ENCODE measurements at places on chromosomes 12 and 14.

DNA sequence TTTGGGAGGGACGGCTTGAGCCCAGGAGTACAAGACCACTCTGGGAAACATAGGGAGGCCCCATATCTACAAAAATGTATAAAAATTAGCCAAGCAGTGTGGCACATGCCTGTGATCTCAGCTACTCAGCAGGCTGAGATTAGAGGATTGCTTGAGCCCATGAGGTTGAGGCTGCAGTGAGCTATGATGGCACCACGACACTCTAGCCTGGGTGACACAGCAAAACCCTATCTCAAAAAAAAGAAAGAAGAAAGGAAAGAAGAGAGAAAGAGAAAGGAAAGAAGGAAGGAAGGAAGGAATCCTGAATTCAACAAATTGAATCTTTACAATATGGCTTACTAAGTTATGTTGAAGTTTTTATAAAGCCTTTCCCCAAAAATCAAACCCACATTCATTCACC is 2.1 kb downstream of the KIF21A start:
- DNase-seq: no peak

- DNase-seq: no peak
Measured at GRCh38 chr12:126506426-126507182, 1441.4 kb downstream of the AACS start.

GRCh38 chr12:5232826-5233500 is 189.3 kb downstream of the KCNA5 start:
- no peak for DNase-seq

- DNase-seq: no peak
Measured at GRCh38 chr14:100653409-100653808, 66.2 kb upstream of the BEGAIN start.

DNA sequence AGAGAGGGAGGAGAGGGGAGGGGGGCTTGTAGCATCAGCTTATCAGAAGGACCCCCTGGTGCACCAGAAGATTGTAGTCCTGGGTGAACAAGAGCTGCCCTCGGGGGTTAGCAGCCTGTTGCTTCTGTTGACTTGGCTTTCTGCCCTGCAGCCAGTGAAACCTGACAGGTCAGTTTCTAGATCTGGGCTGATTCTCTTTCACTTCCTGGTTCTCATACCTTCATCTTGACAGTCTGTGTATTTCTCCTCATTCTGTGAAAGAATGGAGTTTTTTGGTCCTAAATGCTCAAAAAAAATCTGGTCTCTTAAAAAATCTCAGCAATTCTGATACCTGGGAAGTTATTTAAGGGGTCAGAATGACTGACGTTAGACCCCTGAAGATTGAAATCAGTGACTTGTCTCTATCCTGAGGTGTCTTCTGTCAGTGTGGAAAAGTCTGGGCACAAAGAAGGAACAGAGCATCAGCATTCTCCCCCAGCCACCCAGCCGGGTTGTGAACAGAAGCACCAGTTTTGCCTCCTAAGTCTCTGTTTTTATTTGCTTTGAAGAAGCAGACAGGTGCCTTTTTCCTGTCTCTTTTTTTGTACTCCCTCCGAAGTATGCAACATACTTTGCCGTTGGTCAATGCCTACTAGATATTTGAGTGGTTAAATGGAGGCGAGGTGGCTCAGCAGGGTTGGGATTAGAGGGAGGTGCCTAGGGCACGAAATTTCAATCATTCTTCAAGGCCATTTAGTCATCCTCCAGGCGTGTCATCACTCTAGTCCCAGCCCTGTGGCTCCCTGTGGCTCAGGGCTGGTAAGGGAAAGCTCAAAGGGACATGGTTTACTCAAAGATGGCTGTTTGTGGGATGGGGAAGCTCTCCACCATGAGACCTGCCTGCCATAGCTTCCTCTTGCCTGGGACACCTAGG is 24.0 kb downstream of the TTC9 start:
- DNase-seq: no peak

DNA sequence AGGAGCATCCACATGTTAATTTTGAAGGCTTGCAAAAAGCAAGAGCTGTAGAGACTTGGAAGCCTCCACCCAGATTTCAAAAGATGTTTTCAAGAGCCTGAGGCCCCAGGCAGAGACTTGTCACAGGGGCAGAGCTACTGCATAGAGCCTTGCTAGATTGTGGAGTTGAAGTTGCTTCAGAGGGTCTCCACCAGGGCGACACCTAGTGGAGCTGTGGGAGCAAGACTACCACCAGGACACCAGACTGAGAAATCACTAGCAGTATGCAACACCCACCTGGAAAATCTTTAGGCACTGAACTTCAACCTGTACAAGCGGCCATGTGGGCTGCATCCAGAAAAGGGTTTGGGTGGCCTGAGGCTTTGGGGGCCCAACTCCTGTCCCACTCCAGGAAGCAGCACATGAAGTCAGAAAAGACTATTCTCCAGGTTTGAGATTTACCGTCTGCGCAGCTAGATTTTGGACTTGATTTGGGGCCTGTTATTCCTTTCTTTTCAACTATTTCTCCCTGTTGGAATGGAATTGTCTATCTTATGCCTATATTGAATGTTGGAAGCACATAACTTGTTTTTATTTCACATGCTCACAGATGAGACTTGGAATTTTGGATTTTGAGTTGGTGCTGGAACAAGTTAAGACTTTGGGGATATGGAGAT is 508.6 kb downstream of the FLRT2 start:
- no peak for DNase-seq

GRCh38 chr14:100288382-100289185 is 17.7 kb downstream of the SLC25A29 start:
- DNase-seq: no peak

GRCh38 chr14:90756755-90757345 is 59.4 kb downstream of the TTC7B start:
- no peak for DNase-seq

DNA sequence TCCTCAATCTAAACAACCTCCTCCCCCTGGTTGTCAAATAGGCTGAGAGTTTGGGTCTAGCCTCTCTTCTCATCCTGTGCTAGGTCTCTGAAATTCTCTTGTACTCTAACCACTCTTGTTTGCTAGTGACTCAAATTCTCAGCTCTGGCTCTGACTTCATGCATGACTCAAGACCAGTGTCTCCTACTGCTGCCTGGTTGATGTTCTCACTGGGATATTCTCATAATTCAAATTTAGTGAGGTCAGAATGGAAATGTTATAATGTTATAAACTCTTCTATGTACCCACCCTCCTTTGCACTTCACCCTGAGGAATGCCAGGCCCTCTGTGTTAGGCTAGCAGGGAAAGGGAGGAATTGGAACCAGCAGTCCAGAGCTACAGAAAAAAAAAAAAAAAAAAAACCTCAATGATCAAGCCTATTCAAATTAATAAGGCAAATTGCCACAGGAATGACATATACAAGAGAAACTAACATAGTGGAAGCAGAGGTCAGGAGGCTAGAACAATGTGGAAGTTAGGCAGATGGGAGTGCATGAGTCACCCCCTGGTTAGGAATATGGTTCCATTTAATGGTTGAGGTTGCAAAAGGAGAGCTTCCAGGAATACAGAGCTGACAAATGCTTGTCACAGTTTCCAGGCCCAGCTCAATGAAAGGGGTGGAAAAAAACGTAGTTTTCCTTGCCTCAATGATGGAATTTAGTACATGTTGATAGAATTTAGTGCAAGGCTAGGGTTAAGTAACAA is 459.5 kb downstream of the RMST start:
- no peak for DNase-seq

- no peak for DNase-seq
Measured at GRCh38 chr12:18798535-18799361, 60.8 kb downstream of the CAPZA3 start.

DNA sequence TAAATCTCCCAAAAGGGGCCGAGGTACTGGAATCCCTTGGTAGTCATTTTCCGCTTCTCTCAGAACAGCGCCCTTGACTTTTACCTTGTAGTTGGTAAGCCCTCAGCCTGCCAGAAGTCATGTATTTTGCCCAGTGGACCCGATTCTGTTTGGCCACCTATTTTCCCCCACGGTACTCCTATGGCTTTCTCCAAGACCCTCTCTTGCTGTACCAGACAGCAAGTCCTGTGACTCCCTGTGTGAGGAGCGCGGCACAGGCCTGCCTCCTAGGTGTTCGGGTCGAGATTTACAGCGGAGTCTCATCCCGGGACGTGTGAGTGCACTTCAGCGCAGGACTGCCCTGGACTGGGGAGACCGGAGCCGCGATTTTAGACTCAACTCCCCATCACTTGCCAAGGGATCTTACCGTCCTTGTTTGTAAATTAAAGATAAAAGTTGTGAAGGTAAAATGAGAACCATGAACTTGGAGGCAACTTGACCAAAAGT is 1.1 kb upstream of the MBD6 start:
- DNase-seq: no peak

DNA sequence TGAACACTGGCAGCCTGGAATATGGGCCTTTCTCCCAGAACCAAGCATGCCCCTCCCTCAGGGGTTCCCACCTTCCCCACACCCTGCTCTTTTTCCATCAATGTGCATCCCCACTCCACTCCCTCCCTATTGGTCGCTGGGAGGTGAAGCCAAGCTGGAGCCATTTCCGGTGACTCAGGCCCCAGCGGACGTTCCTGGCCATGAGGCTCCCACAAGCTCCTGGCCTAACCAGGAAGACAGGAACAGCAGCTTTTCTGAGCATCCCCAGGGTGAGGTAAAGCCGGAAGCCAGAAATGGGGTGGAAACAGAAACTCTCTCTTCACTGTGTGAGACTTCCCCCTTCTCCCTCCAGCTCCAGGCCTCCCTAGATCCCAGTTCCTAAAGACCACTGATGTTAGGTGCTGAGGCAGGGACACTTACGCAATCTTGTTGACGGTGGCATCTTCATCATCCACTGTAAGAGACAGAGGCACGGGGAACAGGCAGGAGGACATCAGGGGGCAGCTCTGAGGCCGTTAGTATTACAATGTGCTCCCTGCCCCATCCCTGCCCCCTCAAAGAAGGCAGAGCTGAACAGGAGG is 5.1 kb downstream of the LMBR1L start:
- DNase-seq: no peak

- no peak for DNase-seq
Measured at GRCh38 chr12:51675071-51675803, 84.2 kb downstream of the SCN8A start.

GRCh38 chr12:15702276-15702675 is 86.9 kb downstream of the EPS8 start:
- no peak for DNase-seq

DNA sequence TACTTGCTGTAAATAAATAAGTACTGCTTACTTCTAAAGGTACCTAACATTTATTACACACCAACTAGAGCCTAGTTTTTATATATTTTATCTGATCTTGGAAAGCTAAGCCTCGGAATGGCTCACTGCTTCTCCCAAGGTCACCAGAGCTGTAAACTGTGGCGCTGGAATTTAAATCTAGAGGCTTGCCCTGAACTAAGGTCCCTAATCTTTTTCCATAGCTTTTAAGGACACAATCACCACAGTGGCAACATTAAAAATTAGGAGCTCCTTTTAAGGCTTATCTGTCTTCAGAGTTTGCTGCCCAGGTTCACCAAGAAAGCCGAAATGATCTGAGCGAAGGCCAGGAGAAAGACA is 670 bp downstream of the CCNB1IP1 start:
- no peak for DNase-seq

DNA sequence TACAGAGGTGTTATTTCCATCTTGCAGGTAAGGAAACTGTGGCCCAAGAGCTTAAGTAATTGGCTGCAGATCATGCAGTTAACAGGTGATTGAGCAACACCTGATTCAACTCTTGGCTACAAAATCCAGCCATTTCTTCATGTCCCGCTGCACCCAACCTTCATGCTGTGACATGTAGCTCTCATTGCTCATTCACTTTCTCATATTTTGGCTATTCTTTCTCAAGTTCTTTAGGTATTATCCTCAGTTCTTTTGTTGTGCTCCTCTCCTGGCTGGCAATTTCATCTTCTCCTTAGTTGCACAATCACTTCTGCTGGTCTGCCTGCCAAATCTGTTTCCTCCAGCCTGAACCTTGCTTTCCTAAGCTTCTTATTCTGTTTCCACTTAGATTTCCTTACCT is 300.8 kb downstream of the SSPN start:
- DNase-seq: no peak

DNA sequence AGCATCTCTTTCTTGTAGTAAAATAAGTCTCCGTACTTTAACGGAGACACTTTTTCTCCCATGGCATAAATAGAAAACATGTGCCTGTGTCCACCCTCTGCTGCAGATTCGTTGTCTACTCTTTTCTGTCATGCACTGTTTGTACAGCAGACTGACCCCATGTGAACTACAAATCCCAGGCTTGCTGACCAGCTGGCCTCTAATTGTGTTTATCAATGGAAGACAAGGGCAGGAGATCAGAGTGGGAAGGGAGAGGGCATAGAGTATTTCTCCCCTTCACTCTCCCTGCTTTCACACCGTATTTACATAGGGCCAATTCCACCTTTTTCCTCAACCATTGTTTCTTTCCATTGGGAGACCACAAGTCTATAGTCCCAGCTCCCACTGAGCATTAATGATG is 31.0 kb upstream of the TMTC2 start:
- no peak for DNase-seq

DNA sequence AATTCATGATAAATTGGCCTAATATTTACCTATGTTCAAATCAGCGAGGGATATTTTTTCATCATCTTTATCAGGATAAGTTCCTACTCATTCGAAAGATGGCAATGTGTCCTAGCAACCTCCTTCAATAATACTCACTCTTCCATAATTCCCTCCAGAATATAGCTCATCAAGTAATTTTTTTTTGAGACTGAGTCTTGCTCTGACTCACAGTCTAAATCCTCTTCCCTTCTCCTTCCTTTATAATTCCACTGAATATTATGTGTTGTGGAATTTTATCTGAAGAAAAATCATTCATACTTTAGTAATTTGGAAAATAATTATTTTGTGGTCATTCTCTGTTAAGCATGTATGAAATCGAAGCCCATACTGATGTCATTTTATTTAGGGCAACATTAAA is 663.8 kb downstream of the FLRT2 start:
- no peak for DNase-seq

- DNase-seq: no peak
Measured at GRCh38 chr12:123035841-123036240, 55.4 kb downstream of the ARL6IP4 start.

DNA sequence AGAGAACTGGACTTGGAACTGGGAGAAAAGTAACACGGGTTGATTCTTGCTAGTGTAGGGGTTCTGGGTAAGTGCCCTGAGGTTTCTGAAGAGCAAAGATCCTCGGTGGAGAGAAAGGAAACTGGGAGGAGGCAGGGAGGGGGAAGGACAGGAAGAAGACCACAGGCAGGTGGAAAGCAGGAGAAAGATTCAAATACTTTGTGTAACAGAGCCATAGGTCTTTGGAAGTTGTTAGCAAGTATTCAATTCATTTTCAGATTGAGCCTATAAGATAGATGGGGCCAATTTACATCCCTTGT is 1.3 kb downstream of the PNP start:
- no peak for DNase-seq

- DNase-seq: no peak
Measured at GRCh38 chr12:57736741-57737466, 1.6 kb downstream of the AGAP2 start.

Measured in nucleus accumbens (tissue), 56 donors.